ENCODE measurements at places on chromosomes 6 and 20. TPM values are rescaled to one million over a fixed set of nuclear protein-coding genes. Genes with fewer than 3 reads are reported as not detected.

Gene DNAH8
- polyA plus RNA-seq: 1.7 TPM

Gene GJA10
- not detected for polyA plus RNA-seq

Gene DNMT3B
- polyA plus RNA-seq: 4.6 TPM

Gene TBX18
- polyA plus RNA-seq: 10.7 TPM

Gene EYA4
- 27.2 TPM for polyA plus RNA-seq
